NCI-H2081 treated with DMSO at 0.1 percent for 48 hours (cell line): ENCODE measurements at places on chromosomes 7 and 10.

DNA sequence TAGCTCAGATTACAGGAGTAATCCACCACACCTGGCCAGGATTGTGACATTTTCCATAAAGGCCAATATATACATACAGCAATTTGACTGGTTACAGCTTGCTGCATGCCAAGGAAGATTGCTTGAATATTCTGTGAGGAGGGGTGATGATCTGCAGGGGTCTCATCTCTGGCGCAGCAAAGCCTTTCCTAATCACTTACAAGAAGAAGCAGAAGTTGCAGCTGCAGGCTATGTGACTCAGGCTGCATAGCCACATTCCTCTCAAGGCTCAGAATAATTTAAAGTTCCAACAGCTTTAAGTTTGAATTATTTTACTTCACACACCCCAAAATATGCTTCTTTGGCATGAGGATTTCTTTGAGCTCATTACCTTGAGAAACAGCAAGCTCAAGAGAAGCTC, 11.4 kb upstream of the RASGEF1A start:
- no peak for DNase-seq

GRCh38 chr7:134660961-134661376, 14.3 kb downstream of the BPGM start:
- DNase-seq: no peak

GRCh38 chr7:107464666-107465226, 5.1 kb upstream of the GPR22 start:
- DNase-seq: no peak

DNA sequence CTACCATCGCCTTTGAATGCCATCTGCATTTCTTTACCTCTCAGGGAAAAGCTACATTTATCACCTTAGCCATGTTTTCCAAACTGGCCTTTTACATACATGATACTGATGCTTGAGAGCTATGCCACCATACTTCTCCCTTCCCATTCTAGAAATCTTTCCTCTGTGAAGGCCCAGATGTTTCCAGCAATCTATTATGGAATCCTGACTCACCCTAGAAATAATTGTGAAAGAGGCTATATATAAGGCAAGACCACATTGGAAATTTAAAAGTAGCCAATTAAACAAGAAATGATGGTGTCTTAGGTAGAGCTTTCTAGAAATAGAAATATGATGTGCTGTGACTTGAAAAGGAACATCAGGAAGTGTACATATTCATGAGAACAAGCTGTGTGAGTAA, 389.7 kb downstream of the INHBA start:
- no peak for DNase-seq

DNA sequence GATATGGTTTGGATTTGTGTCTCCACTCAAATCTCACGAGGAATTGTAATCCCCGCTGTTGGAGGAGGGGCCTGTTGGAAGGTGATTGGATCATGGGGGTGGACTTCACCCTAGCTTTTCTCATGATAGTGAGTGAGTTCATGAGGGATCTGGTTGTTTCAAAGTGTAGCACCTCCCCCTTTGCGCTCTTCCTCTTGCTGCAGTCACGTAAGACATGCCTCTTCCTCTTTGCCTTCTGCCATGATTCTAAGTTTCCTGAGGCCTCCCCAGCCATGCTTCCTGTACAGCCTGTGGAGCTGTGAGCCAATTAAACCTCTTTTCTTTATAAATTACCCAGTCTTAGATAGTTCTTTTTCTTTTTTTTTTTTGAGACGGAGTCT, 17.1 kb downstream of the CDNF start:
- no peak for DNase-seq

- DNase-seq: no peak
Observed at GRCh38 chr7:47600199-47601118, 18.5 kb upstream of the TNS3 start.

- no peak for DNase-seq
Observed at GRCh38 chr7:128919881-128920799, 9.6 kb upstream of the KCP start.

- DNase-seq: no peak
Observed at GRCh38 chr7:4325732-4326131, 356.4 kb upstream of the FOXK1 start.

DNA sequence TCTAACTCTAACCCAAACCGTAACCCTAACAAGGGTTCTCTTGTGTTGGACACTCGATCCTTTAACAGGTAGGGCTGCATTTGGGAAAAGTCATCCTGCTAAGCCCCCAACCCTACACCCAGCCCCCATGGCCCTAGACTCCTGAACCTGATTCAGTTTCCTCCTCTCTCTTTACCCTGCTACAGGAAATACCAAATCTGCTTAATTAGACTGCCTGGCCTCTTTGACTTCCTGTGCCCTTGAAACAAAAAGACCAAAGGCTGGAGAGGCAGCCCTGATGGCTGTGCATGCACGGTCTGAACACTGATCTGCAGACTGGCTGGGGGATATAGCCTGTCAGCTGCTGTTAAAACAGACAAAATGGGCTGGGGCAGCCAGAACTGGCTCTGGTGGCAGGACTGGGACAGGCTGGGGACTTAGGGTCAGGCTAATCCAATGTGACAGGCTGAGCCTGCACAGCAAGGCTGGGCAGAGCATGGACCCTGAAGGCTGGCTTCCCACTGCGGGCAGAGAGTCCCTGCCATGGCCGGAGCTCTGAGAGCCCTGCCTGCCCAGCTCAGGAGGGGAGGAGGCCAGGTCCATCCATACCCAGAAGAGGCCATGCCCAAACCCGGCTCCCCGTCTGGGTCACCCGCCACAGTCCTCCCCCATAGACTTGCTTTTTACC, 51.0 kb upstream of the MSMB start:
- no peak for DNase-seq

- DNase-seq: no peak
Observed at GRCh38 chr10:127148933-127149220, 47.5 kb downstream of the INSYN2A start.

- no peak for DNase-seq
Observed at GRCh38 chr7:112938863-112939573, 147.6 kb downstream of the GPR85 start.

DNA sequence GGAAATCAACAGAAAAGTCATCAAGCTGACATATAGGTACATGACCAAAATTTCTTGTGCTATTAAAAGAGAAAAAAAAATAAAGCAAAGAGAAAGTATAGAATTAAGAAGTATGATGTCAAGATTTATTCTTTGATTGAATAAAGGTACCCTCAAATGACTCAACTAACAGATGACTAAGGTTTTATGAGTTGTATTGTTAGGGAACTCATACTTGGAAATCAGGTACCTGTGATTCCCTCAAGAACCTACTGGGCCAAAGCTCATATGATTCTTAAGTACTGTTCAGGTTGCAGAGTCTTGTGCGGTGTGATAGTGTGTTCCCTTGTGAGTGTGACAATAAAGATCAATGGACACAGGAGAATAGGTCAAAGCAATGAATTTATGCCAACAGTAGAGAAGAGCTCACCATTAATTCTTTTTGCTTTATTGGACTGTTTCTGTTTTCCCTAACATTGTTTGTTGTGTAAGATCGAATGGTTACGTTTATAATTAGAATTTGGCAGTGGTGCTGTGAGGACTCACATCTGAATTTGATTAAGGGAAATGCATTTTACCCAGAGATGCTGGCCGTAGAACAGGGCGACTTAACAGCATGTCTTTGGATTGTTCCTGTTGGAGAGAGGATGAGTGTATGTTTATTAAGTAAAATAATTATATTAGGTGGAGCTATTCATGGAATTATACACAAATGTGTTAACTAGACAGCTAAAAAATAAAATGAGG, 293.2 kb upstream of the SEMA3D start:
- no peak for DNase-seq

DNA sequence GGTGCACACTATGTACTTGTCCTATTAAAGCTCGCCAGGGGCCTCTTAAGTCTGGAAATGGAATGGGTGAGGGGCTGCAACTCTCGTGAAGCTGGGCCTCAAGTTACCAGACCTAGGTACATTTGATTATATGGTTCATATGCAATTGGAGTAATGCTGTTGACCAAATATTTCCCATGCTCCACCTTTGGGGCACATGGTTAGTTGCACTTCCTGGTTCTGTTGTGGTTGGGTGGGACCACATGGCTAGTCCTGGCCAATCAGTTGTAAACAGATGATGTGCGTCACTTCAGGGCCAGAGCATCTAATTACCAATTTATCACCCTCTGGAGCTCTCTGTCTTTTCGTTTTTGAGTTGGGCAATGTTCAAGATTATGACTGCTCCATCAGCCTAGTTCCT, 39.5 kb upstream of the OPN4 start:
- no peak for DNase-seq

DNA sequence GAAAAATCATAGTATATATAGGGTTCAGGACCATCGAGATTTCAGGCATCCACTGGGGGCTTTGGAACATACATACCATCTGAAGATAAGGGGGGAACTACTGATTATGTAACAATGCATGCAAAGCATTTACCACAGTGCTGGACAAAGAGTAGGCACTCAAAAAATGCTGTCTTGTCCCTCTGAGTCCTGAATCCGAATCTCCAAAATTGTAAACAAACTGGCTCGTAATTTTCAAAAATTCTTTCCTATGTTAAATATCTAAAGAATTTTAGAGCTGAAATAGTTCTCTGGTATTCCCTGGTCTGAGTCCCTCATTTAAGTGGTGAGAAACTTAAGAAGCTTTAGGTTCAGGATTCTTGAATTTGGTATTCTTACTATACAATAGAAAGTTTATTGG, 167.8 kb upstream of the ASAH2 start:
- DNase-seq: no peak

DNA sequence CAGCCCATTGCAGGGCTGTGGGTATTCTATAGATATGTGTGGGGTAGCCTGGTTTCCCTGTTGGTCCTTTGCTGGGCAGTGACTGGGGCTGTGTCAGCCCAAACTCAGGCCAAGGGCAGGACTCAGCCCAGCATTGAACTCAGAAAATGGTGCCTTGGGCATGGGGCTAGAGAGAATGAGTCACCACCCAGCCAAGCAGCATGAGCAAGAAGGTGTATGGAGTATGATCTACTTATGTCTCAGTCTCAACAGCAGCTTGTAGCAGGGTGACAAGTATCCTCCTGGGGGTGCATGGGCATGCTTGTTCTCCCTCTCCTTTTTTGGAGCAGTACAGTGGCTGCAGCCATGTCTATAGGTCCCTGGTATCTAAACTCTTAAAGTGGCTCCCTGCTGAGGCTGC, 32.0 kb downstream of the STK31 start:
- DNase-seq: no peak

DNA sequence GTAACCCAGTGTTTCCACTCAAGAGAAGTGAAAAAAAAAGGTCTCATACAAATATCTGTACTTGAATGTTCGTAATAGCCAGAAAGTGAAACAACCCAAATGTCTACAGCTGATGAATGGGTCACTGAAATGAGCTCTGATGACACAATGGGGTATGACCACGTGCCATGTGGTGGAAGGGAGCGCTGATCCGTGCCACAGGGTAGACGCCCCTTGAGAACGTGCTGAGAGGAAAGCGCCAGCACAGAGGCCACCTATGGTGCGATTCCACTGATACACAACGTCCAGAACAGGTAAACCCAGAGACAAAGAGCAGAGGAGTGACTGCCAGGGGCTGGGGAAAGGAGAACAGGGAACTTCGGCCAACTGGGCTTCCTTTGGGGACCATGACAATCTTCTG, 50.3 kb downstream of the MAD1L1 start:
- DNase-seq: no peak

- DNase-seq: no peak
Observed at GRCh38 chr10:54587971-54588370, 213.1 kb downstream of the PCDH15 start.

GRCh38 chr10:110443239-110444003, 54.3 kb upstream of the DUSP5 start:
- DNase-seq: no peak

DNA sequence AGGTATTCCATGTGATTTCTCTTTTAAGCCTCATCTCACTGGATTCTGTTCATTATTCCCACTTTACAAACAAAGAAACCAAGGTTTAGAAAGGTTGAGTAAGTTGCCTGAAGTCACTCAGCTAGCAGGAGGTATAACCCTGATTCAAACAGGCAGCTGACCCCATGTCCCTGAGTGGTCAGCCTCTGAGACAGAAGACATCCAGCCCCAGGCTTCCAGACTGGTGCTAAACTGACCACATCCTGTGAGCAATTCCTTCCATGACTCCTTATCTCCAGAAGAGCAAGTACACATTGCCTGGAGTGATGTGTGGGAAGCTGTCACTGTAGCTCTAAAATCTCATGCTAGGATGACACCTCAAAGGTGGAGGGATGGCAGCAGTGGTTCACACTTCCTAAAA, 3.7 kb downstream of the PLPP4 start:
- DNase-seq: no peak

DNA sequence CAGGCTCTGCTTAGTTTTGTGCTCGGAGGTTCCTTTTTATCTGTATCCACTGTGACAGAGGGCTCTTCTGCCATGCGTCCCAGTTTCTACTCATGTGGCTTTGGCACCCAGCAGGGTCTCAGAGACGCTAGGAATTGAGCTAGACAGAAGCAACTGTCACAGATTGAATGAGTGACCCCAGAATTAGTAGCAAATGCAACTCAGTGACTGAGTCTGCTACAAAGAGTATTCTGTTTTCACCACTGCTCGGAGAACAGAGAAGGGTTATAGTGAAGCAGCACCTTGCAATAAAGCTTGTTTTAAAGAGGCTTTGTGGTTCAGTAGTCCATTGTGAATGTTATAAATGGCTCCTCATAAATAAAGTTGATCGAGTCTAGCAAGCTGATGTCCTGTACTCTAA, 113.2 kb downstream of the DNAH11 start:
- no peak for DNase-seq

- no peak for DNase-seq
Observed at GRCh38 chr7:47635091-47636080, 53.5 kb upstream of the TNS3 start.

GRCh38 chr7:12619461-12620069, 49.0 kb downstream of the SCIN start:
- DNase-seq: no peak

DNA sequence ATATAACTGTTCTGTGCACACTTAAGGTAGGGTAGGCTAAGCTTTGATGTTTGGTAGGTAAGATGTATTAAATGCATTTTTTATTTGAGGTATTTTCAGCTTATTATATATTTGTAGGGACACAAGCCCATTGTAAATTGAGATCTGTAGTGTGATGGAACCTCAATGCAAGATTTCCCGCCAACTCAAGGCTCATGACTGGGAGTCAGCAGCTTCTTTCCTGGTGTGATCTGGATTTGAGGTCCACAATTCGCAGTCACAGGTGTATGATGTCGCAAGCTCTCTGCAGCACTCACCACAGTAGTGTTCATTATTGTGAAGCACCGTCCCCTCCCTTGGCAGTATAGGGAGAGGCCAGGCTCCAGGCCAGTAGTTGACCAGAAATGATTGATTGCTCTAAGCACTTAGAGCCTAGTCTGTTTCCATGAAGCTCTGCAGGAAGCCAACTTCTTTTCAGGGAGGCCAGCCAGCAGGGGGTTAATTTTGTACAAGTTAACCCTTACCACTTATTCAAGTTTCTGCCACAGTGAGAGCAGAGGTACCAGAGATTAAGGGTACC, 54.9 kb downstream of the SEM1 start:
- DNase-seq: peak; percentile 75
